Erythroblast (primary cell): ENCODE measurements at places on chromosomes 2 and 18.

- DNase-seq: no peak
Measured at GRCh38 chr2:128543646-128544045, 225.0 kb upstream of the HS6ST1 start.

DNA sequence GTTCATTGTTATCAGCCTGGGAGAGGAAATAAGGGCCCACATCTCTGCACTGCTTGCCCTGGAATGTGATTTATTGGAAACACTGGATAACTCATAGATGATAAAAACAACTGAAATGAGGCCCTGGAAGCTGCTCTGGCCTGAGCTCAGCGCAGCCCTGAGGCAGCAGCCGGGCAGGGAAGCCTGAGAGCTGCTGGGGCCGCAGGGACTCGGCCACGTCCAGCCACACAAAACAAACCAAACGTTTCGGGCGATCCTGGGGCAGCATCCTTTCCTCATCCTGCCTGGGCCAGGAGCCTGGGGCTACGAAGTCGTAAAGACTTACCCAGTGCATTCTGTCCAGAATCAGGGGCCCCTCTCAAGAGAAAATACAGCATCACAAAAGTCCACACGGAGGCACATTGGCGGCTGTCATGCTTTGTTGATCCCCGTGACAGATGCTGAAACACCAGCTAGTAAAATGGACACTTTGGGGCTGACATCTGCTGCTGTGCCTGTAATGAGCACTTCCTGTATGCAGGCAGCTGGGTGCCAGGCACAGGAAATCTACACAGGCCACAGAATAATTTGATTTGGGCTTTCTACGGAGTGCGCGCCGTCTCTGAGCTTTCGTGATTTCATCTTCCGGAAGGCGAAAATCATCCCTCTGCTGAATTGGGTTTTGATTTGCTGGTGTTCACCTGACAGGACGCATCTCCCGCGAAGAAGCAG lies 250.6 kb downstream of the EIPR1 start:
- no peak for DNase-seq

GRCh38 chr2:227057060-227057459 lies 106.9 kb downstream of the COL4A4 start:
- DNase-seq: no peak

DNA sequence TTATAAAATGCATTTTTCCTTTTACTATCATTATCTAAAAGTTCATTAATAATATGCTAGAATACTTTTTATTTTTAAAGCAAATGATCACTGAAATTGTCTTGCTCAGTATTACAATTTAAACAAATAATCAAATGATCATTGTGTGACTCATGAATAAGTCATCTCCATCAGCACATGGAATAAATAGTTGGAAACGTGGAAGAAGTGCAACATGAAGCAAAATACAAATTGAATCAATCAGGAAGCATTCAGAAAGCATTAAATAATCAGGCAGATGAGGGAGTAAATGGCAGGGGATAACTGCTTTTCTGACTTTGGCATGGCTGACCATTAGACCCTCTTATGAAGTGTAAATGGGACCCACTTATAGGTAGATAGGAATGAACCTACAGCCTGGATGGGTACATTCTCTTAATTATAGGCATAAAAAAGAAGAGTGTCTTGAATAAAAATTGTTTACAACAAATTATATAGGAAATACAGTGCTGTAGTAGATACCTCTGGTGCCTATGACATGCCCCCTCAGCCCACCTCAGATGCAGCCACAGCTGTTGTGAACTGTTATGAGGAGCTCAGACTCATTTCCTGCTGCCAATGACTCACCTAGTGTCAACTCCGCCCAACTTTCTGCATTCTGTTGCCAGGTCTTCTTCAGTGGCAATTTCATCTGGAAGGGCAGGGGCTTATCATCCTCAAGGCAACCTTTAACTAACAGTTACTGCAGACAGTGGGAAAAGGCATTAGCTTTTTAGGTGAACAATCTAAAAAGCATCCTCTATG lies 936.0 kb downstream of the TRIB2 start:
- no peak for DNase-seq

- DNase-seq: no peak
Measured at GRCh38 chr2:66895206-66895605, 460.3 kb downstream of the MEIS1 start.
